ENCODE measurements at places on chromosomes 12 and 14.
A peak's percentile ranks its signal among the peaks of the same experiment; 100 is the strongest.

DNA sequence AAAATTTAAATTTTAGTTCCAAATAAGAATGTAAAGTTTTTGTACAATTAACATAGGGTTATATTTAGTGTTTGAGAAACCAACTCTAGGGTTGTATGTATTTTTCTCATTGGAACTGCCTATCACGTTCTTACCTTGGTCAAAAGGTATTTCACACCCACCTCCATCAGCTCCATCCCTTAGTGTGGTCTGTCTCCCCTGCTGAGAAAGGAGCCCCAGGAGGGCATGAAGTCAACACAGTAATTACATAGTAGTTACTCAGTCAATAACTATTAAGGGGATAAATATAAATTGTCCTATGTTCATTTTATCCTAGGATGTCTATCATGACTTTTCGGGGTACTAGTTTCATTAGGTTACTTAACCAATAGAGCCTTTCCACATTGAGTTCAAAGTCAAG lies 106.3 kb downstream of the AKAP6 start:
- DNase-seq = no peak

DNA sequence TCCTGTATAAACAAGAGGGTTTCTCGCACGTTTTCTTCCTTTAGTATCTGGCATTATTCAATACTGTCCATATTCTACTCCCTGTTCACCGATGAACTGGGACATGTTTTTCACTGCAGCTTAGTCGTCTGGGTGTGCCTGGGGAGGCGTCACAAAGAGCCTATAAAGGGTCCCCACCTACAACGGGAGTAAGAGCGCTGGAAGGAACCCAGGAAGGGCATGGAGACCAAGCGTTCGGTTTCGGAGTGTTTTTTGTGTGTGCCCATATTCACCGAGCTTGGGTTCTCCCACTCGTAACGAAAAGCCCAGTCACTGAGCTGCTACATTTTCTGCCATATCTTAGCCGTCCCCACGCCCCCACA lies 592 bp upstream of the USP15 start:
- no peak for DNase-seq

GRCh38 chr14:56803816-56804535 lies 6.3 kb downstream of the OTX2 start:
- DNase-seq = no peak

DNA sequence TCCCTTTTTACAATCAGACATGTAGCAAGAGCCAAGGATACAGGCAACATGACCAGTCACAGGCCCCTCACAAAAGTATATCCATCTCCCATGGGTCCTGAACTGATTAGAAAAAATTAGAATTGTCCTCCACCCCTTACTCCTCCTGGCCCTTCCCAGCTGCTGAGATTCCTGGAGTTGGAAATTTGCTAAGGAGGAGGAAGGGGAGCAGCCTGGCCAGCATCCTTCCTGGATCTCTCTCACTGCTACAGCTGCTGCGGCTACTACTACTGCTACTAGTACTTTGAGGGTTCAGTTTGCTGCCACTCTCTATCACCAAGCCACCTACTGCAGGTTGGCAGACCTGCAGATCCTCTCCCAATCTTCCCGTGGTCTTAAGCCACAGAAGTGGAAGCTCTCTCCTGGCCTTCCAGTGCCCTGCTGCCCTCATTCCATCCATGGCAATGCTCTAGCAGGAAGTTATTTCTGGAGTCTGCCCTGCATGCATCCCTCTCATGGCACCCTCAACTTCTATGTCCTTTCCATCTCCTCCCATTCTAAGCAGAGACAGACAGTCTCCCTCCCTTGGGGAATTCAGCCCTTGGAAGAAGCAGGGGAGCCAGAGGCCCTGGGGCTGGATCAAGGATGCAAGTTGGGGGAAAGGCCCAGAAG lies 1.0 kb downstream of the ITGA7 start:
- no peak for DNase-seq

GRCh38 chr12:11622876-11623281 lies 26.6 kb upstream of the ETV6 start:
- DNase-seq = no peak

DNA sequence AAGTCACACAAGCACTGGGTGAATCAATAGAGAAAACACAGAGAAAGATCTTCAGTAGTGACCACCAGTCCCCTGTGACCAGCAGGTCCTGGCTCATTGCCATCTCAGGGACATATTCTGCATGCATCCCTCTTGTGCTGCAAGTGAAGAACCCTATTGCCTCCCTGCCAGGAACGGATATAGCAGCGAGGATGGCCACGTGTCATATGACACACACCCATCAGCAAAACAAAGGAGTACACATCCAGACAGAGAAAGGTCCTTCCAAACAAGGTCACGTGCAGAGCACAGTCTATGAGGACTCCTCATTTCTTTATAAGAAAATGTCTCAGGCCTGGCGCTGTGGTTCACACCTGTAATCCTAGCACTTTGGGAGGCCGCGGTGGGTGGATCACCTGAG lies 638.4 kb downstream of the FLRT2 start:
- DNase-seq = no peak

- DNase-seq = no peak
Observed at GRCh38 chr12:70122804-70123203, 120.4 kb upstream of the CNOT2 start.

DNA sequence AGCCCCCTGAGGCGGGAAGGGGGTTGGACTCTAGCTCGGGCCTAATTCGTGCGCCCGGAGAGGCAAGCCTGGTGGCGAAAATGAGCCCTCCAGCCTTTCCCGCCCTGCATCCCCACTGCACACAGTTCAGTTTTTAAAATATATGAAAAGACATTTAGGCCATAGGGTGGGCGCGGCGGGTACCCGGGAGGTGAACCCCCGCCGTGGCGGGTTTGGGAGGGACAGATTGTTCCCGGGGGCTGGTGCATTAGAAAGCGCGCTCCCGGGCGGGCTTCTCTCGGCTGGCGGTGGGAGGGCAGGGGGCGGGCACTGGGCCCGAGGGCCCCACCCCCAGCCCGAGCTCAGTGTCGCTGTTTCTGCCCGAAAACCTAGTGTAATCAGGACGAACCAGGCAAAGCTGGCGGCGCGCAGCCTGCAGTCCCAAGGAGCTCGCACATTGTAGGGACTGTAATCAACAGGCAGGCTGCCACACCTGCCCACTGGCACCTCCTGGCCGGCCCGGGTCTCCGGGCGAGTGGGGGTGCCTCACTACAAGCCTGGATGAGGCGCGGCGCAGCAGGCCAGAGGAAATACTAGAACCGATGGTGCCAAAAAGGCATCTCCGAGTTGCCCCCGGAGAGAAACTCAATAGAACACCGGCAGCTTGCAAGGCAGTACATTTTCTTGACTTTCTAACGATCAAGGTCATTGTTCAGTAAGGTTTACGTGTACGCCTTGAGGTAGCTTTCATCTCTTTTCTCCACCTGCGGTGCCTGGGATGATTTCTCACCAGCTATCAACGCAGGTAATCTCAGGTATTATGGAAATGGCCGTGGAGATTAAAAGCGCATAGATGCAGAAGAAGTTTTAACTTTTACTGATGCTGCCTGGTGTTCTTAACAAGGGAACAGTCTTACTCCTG lies 764 bp upstream of the SPTB start:
- DNase-seq = peak; percentile 48

GRCh38 chr14:57008534-57008933 lies 198.3 kb upstream of the OTX2 start:
- DNase-seq = no peak

DNA sequence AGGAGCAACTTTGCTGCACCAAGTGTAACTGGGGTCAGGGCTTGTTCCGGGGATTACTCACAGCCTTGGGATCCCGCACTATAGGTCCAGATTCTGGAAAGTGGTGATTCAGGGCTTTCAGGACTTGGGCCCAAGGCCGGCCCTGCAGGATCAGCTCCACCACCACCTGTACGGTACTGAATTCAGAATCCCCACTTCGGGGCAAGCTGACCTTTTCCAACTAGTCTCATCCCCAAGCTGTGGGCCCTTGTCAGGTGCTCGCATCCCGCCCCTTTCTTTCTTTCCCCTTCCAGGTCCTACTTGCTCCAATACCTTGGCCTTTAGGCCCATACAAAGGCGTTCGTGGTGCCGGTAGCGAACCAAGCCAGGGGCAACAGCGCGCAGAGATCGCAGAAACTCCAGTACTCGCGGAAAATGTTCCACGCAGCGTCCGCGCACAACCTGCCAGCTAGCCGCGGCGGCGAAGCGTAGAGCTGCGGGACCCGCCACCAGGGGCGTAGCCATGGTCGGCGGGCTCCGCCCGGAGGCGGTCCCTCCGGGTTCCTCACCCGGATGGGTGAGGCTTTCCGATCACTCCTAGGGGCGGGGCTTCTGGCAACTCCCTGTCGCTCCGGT lies 487 bp downstream of the TINF2 start:
- DNase-seq = peak; percentile 93

DNA sequence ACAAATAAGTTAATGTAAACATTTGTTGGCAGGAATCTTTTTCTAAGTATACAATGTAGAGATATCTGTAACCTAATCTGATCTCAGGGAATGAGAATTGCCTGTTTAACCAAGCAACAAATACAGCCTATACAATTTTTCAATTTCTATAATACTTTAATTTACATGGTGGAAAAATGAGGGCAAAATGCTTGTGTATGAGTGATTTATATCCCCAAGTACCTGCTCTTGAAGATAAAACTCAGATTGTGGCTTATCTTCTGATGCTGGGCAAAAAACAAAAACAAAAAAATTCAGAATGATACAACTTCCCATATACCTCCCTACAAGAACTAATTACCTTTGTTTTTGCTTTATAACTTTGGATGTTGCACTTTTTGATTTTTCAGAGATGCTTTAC lies 2.2 kb downstream of the CNOT2 start:
- DNase-seq = no peak

DNA sequence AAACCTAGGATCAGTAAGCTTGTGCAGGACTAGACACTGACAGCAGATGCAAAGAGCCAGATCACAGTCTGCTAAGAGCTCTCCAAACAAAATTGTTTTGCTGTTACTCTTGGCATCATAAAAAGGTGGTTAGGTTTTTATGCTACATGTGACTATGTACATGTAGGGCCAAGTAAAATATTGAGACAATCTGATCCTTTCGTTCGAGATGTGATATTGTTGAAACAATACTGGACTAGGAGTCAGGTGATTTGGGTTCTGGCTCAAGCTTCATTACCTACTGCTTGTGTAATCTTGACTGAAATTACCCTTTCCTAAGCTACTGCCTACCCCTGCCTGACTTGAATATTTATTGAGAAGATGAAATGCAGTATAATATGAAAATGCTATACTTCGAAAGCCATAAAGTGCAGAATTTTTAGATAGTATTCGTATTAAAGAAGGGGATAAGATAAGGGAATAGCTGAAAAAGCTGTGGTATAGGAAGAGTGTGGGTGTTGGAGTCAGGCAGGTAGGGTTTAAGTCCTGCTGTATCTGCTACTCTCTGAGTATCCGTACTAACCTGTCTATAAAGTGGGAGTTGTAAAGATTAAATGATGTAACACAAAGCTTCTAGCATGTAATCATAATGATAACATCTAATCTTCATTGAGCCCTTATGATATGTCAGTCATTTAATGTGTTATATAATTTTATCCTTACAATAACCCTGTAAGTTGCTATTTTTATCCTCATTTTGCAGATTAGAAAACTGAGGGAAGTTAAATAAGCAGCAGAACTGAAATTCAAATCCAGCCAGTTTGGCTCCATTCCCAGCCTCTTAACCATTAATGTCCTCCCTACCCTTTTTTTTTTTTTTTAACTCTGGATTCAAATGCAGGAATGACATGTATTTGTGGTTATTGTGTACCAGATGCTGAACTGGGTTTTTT lies 38.6 kb upstream of the ATF1 start:
- DNase-seq = no peak

DNA sequence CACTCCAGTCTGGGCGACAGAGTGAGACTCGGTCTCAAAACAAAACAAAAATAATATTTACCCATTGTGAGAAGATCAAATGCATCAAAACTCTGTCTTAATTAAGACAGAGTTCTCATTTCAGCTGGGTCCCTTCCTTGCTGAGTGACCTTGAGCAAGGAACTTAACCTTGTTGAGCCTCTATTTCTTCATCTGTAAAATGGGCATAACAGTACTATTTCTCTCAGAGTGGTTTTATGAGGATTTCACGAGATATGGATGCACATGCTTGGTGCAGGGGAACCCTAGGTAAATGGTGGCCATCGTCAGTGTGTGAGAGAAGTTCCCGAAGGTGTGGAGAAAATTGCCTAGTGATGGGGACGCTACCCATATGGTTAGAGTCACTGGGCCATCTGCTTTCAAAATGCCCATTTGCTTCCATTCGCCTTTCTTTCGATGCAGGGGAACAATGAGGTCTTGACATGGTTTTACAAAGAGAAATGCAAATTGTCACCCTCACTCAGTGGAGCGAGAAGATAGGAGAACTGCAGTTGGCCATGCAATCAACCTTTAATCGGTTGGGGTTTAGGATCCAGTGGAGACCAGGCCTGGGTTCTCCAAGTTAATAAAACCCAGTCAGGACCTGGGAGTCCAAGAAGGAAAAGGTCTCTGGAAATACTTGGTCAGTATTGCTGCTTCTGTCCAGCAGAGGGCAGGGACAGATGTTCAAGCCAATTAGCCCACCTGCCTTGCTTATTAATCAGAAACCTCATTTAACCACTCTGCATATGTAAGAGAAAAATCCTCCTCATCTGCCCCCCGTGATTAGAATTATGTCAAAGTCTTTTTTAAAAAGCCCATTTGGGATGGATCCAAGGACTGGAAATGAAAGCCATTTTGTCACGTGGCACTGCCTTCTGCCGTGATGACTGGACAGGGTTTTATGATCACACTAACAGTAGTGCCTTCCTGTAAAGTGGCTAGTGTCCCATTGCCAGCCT lies 37.2 kb downstream of the CFAP251 start:
- DNase-seq = no peak

GRCh38 chr14:58805057-58805456 lies 167.3 kb downstream of the DACT1 start:
- DNase-seq = no peak

DNA sequence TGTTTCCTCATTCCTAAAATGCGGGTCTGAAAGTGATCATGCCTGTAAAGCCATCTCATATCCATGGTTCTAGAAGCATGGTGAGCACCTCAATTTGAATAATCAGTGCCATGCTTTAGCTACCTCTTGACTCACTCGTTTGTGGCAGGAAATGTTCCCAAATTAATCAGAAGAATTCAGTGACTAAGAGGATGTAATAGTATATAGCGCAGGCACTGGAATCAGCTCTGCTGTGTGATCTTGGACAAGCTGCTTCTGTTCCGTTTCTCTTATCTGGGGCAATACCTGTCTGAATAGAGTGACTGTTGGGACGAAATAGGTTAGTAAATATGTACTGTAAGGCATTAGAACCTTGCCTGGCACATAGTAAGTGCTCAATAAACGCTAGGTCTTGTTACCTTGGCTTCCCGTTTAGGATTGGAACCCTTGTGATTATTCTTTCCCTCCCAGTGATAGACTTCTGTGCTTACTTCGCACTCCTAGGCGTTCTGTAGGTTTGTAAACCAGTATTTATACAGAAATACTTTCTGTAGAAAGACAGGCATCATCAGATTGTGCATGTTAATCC lies 820 bp upstream of the SMAGP start:
- no peak for DNase-seq

All from stimulated activated CD4-positive, alpha-beta T cell treated with anti-CD3 and anti-CD28 coated beads, TNF-alpha, amount 100 ng/mL, for 24 hours (primary cell).